Stimulated activated naive CD8-positive, alpha-beta T cell treated with anti-CD3 and anti-CD28 coated beads, Interleukin-15, amount 100 ng/mL, for 72 hours (primary cell): ENCODE measurements at places on chromosomes 12 and 14.
A peak's percentile ranks its signal among the peaks of the same experiment; 100 is the strongest.

DNA sequence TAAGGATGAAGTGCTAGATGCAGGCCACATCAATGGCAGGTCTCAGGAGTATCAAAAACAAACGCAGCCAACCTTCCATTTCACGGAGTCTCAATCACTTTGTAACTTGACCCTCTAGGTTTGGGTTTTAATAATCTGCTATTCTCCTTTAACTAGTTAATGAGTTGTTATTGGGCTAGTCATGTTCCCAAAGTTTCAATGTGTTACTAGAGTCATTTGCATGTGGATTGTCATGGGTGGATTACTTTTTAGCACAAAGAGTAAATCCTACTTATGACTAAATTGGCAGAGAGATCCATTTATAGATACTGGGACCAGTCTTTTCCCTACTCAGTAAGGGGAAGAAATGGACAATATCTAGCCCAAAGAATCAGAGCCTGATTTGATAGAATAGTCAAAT lies 151.0 kb downstream of the BCAT1 start:
- no peak for DNase-seq

GRCh38 chr12:106595268-106595667 lies 12.5 kb downstream of the RFX4 start:
- DNase-seq: no peak

DNA sequence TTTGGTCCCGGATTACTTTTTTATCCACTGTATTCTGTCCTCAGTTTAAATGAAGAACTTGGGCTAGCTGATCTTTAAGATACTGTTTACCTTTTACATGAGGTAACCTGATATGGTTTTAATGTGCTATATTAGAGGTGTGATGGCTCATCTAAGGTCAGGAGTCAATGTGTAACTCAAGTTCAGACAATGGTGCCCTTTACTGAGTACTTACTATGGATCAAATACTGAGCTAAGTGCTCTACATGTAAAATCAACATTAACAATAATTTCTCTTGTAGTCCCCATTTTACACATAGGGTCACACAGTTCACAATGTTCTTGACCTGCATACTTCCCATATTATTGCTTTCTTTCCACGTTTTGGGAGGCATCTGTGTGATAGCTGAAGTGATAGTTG lies 79.2 kb downstream of the CEP83 start:
- DNase-seq: no peak

DNA sequence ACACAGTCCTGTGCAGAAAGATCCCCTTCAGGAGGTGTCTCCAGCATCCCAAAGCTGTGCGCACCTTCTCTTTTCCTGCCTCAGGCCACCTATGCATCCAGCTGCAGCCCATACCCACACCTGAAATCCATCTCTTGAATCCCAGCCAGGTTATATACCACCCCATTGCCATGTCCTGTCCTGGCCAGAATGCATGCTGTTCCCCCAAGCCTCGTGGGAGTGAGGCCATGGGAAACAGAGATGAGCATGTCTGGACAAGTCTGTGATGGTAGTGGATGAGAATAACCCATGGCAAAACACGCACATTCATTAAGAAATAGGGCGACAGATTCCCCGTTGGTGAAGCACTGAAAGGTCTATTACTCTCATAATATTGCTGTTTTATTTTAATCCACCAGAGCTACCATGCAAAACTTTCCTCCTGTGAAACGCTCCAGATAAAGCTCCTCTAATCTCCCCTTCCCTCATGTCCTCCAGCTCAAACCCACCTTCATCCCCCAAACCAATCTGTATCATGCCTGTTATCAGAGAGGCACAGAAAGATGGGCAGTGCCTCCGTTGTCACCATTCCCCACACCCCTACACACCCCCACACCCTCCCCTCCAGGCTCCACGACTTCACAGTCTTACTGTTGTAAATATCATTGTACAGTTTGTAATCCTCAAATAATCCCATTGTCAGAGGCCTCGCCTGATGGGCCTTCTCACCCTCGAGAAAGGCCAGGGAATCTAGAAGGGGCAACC lies 97.5 kb upstream of the FKBP4 start:
- DNase-seq: no peak

GRCh38 chr12:121795034-121795968 lies 1.8 kb upstream of the RHOF start:
- peak; percentile 78 for DNase-seq

DNA sequence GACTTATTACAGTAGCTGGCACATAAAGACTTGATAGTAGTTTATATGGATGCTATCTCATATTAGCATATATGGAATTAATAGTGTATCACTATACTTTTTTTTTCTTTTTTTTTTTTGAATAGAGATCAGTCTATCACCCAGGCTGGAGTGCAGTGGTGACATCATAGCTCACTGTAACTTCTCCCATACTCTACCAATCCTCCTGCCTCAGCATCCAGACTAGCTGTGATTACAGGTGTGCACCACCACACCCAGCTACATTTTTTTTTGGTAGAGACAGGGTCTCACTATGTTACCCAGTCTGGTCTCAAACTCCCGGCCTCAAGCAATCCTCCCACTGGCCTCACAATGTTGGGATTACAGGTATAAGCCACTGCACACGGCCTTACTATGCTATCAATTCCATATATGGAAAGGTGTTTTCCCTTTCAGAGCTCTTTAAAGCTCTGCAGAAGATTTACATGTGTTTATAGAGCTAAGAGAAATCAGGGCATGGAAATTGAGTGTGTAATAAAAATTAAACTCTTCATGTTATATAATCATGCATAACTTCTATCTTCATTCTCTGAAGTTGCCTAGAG lies 1.8 kb upstream of the TBK1 start:
- no peak for DNase-seq
